MV-4-11 (cell line): ENCODE measurements at places on chromosomes 16 and 17.

- no peak for DNase-seq
These were observed 4.4 kb downstream of the PITPNM3 start for GRCh38 chr17:6551869-6552531.

- DNase-seq = no peak
These were observed 6.2 kb downstream of the SHBG start for GRCh38 chr17:7636163-7636562.

GRCh38 chr16:24073321-24073720, 182.8 kb upstream of the CACNG3 start:
- no peak for DNase-seq

- DNase-seq = no peak
These were observed 14.2 kb downstream of the RAB40B start for GRCh38 chr17:82684228-82684841.

GRCh38 chr17:59415397-59415796, 83.9 kb downstream of the YPEL2 start:
- peak; percentile 50 for DNase-seq

- DNase-seq = no peak
These were observed 356.7 kb downstream of the SOX9 start for GRCh38 chr17:72477491-72477890.

DNA sequence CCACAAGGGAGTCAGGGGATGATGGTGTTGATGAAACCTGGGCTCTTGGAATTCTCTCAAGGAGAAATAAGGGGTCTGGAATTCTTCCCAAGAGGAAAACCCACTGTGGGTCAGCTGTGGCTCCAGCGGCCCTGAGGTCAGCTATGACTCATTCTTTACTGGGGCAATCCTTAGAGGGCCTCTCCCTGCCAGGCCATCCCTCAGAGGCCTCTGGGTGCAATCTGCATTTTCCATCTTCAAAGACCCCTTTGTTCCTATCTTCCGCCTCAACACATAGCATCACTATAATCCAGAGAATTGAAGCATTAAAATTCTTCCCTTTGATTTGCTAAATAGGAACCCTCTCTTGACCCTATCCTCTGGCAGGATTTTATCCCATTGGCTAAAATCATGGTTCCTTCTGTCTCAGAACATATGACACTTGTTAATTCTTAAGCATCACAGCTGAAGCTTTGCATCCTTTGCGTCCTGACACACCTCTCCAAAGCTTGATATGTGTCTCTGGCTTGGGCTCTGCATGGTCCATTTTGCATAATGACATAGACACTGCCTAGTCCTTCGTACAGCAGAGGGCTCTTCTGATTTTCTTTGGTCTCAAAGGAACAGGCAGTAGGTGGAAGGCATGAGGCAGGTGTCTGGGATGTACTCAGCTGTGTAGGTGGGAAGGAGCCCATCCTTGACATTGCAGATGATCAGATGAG, 4.4 kb upstream of the KRT37 start:
- no peak for DNase-seq

- peak; percentile 10 for DNase-seq
These were observed 9.7 kb upstream of the SNF8 start for GRCh38 chr17:48954300-48954755.

DNA sequence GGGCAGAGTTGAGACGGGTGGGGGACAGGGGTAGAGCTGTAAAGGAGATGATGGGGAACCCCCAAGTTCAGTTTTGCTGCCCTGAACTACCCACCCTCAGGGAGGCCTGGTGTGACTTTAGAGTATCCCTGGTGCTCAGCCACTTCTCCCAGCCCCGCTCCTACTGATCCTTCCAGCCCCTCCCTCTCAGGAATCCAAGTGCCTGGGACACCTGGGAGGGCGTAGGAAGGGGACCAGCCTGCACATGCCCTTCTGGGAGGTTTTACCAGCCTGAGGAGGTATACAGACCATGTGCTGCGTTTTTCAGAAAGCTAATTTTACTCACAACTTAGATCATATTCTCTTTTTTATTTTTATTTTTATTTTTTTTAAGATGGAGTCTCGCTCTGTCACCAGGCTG, 4.1 kb downstream of the ST6GALNAC2 start:
- DNase-seq = no peak

DNA sequence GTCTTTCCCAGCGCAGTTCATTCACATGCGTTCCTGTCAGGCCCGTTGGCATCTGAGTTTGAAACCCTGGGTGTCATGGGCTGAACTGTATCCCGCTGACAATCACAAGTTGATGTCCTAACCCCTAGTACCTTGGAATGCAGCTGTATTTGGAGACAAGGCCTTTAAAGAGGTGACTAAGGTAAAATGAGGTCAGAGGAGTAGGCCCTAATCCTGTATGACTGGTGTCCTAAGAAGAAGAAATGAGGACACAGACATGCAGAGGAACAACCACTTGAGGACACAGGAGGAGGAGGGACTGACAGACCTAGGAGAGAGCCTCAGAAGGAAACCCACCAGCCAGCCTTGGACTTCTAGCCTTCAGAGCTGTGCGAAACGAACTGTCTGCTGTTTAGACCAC, 33.1 kb downstream of the TRPV2 start:
- peak; percentile 7 for DNase-seq
